ENCODE measurements at places on chromosomes 1 and 21. TPM values are rescaled to one million over a fixed set of nuclear protein-coding genes. Genes with fewer than 3 reads are reported as not detected.

DNA sequence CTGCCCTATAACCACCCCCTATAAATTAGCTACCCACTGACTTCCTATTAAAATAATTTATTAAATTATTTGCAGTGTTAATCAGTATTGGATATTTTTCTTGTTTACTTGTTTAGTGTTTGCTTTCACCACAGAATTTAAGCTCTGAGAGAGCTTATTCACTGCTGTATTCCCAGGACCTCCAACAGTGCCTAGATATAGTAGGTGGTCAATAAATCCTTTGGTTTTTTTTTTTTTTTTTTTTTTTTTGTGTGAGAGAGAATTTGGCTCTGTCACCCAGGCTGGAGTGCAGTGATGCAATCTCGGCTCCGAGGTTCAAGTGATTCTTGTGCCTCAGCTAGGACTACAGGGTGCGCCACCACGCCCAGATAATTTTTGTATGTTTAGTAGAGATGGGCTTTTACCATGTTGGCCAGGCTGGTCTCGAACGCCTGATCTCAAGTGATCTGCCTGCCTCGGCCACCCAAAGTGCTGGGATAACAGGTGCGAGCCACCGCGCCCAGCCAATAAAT is 1.1 kb upstream of the OSBPL9 start:
- DNase-seq = no peak

DNA sequence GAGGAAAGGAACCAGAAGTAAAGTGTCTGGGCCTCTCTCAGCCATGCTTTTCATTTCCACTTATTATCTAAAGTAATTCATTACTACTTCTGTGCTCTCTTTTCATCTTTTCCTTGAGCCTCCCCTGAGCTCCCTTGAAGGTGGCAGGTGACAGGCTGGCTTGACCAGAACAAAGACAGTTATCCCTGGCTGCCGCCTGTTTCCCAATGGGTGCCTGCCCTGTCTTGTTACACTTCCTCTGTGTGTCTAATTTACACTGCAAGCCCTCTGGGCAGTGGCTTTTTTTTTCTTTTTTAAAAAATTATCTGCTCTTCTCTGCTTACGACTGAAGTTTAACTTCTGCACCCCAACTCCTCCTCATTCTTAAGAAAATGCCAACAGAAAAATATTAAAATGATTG is 113.4 kb downstream of the NGF start:
- DNase-seq = no peak

DNA sequence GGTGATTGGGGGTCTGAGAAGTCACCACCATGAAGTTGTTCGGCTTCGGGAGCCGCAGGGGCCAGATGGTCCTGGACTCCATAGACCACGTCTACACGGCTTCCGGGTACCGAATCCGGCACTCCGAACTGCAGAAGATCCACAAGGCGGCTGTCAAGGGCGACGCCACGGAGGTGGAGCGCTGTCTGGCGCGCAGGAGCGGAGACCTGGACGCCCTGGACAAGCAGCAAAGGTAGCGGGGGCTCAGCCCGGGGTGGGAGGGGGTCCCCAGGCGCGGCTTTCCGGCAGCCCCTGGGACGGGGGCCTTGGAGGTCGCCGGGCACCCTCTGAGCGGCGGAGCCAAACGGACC is 146.5 kb downstream of the LIPI start:
- DNase-seq = no peak

- DNase-seq = no peak
Measured at GRCh38 chr1:198904321-198904720, 265.5 kb downstream of the PTPRC start.

DNA sequence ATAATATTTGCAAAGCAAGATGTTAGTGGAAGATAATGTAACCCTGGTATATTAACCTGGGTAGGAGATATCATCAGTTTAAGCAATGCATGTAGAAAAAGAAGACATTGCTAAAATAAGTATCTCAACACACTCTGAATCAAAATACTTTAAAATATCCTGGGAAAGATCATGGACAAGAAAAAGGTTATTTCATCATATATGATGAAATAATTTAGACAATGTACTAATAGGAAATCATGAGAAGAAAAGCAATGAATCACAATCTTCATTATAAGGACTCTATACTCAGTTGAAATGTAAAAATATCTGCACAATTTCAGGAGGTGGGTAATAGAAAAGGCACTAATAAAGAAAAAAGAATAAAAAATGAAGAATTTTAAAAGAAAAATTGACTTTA is 158.8 kb downstream of the KCNT2 start:
- no peak for DNase-seq

GRCh38 chr1:246160905-246161304 is 346.2 kb downstream of the SMYD3 start:
- no peak for DNase-seq

- DNase-seq = no peak
Measured at GRCh38 chr1:22350171-22350923, 101.3 kb upstream of the ZBTB40 start.

- no peak for DNase-seq
Measured at GRCh38 chr1:61782771-61783170, 40.5 kb downstream of the PATJ start.

DNA sequence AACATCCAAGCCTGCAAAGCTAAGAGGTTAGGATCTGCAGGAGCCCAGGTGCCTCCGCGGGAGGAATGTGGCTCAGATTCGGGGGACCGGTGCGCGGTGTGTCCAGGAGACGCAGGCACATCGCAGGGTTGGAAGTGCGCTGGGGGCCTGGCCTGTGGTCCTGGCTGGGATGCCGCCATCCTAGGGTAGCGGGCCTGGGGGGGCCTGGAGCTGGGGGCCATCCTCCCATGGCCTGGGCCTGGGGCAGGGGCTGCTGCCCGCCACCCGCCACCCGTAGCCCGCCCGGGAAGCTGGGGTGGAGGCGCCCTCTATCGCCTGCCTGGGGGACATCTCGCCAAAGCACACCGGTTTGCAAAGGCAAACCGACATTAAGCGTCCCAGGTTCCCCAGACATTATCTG is 170.6 kb upstream of the ARHGEF16 start:
- DNase-seq = peak; percentile 75

The KPRP gene
- not detected for total RNA-seq

The TMEM200B gene
- 5.4 TPM for total RNA-seq

All from spinal cord (tissue), 10 donors.